ENCODE measurements at places on chromosomes 2 and 18.

DNA sequence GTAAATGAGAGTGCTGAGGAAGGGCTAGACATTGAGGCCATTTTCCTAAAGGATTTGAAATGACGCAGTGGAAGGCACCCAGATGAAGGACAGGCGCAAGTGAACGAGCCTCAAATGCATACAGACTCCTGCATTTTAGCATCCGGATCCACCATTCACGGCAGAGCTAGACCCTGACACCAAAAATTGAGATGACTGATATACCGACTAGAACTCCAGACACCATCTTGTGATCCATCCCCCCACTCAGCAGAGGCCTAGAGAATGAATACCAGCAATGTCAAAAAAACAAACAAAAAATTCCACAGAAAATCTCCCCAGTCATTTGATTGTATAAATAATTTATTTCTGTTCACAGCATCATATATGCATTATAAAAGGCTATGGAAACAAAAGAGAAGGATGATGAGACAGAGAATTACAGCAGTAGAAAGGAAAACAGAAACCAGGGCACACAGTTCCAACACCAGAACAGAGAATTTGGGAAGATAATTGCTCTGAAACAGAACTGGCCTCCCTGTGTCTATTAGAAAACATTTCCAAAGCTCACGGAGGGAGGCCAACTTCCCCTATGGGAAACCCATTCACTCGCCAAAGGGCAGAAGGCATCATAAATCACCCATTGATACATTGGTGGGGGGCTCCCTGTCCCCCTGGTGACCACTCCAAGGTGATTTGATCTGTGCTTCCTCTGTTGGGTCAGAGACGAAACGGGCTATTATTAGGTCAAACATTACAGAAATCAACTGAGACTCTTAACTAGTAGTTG lies 4.0 kb downstream of the ARL4C start:
- no peak for DNase-seq

DNA sequence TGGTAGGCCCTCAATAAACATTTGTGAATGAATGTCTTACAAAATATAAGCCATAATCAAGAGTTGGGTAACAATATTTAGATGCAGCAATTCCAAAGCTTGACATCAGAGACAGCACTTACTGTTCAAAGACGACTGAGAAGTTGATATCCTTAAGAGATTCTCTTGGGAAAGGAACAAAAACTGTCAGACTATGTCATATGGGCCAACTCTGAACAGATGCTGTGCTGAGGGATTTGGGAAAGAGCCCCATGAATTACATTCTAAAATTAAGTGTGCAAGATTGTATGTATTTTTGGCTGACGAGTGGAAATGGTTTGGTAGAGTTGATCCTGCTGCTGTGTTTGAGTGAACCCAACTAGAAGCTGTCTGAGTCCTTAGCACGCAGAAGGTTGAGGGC lies 250.7 kb upstream of the LINC00305 start:
- DNase-seq, result no peak

DNA sequence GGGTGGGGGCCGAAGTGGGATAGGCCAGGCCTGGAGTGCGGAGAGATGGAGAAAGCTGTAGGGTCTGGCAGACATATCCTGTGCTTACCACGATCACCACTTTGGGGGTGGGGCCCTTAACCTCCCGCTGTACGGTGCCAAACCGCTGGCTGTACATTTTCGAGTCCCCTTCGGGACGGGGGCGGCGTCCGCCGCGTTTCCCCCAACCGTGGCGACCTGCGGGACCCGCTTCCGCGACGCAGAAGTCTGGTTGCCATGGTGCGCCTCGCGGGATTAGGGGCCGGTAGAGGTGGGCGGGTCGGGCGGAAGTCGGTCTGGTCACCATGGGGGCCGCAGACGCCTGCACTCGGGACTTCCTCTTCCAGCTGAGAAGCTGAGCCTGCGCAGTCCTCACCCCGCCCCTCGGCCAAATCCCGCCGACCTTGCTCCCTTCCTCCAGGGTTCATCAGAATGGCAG lies at the start of gene CFAP53:
CFAP53 (minus strand) TSS at position 248 of the 457 bp plus-strand sequence; CDS start at position 157, 91 bp downstream.
- peak; percentile 87 for DNase-seq

DNA sequence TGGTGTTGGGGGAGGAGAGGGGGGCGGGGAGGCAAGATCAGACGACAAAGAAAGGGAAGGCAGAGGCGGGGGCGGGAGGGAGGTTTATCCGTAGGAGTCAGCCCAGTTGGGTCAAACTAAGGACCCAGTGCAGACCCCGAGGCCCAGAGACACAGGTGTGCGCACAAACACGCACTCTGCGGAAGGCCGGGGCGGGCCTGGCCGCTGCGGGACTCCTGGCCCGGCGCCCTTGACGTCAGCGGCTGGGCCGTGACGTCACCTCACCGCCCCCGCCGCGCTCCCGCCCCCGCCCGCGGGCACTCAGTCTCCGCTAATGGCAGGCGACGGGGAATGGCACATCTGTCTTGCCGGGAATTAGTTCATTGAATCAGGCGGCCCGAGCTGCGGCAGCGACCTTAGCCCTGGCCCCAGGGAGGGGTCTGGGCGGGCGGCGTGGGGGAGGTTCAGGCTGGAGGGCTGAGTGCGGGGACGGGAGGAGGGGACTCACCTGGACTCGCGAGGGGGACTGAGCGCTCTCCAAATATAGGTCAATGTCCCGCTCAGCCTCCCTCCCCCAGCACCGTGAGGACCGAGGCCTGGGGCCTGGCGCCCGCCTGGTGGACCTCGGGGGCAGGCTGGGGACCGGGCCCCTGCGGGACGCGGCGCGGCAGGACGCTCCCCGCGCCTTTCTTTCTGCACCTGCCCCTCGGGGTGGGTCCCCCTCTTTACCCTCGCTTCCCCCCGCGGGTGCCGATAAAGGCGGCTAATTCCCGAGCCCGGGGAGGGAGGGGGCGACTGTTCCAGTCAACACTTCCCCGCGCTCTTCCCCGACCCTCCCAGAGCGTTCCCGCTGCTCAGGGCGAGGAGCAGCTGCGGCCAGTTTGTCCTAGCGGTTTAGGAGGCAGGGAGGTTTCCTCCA lies 15.5 kb upstream of the ECEL1 start:
- DNase-seq, result peak; percentile 23

DNA sequence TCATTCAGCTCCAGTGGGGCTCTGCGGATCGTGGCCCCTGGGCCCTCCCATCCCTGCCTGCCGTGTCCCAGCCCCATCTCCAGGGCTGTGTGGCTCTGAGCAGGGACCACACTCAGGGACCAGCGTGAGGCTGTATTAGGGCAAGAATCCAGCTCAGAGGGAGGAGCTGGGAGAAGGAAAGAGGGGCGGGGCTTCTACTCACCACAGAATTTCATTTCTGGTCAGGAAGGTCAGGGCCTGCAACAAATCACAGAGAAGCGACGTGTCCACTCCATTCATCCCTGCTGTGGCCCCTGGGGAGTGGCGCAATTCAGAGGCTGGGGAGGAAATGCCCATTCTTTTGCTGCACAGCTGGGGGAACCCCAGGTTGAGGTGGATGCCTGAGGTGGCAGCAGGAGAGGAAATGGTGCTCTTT lies 828 bp downstream of the CIB4 start:
- DNase-seq, result no peak

DNA sequence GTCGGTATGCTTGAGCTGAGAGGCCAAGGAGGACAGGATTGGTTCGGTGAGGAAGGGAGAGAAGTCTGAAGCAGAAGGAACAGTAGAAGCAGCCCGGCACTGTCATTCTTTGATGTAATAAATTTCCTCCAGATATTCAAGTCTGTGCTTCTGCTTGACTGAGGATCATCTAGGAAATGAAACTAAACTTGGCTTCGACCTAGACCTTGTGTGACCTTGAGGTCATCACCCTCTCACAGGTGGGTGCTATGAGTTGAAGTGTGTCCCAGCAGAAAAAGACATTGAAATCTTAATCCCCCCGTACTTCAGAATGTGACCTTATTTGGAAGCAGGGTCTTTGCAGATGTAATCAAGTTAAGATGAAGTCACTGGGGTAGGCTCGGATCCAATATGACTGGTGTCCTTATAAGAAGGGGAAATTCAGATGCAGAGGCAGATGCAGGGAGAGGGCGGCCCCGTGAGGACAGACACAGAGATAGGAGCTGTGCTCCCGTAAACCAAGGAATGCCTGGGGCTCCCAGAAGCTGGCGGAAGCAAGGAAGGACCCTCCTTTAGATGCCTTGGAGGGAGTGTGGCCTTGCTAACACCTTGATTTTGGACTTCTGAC lies 49.0 kb downstream of the PRKCE start:
- no peak for DNase-seq

- DNase-seq, result no peak
These were observed 38.7 kb downstream of the MCFD2 start for GRCh38 chr2:46876741-46877384.

DNA sequence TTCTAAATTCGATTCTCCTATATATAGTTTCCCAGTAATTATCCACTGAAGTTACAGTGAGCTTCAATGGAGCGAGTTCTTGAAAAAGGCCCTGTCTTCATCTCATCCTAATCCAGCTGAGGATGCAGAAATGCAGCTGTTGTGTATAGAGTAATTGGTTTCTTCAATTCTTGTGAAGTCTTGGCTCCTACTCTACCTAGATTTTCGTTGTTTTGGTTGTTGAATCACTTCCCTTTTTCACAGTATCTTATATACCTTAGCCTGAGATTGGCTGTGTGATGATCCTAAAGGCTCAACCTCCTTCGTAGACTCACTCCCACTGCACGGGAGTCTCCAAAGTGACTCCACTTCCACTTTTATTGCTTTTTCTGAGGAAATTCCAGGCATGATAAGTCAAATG lies 280.4 kb downstream of the PARD3B start:
- DNase-seq, result no peak

GRCh38 chr2:239781454-239781853 lies 243.7 kb downstream of the NDUFA10 start:
- no peak for DNase-seq

GRCh38 chr2:25109822-25110221 lies 58.6 kb downstream of the POMC start:
- no peak for DNase-seq

Data from stimulated activated CD8-positive, alpha-beta memory T cell treated with anti-CD3 and anti-CD28 coated beads, Interleukin-7, amount 100 ng/mL, for 4 hours (primary cell).